Endothelial cell (in vitro differentiated cells): ENCODE measurements at places on chromosomes 1 and 21.

GRCh38 chr1:227541796-227542152 is 21.6 kb upstream of the ZNF678 start:
- peak; percentile 23 for DNase-seq
- peaks cover 2% of the 10 kb centered on the region for H3K27me3 ChIP-seq
- peaks cover 10% of the 10 kb centered on the region for H3K4me1 ChIP-seq
- H3K27ac ChIP-seq: no peak overlapping the region
- peaks cover 4% of the 10 kb centered on the region for H3K36me3 ChIP-seq

GRCh38 chr1:8203056-8203455 is 114.9 kb upstream of the SLC45A1 start:
- DNase-seq: no peak
- no peaks in the 10 kb centered on the region for H3K36me3 ChIP-seq
- peaks cover 17% of the 10 kb centered on the region for H3K4me1 ChIP-seq
- no peak overlapping the region for H3K4me3 ChIP-seq
- H3K27ac ChIP-seq: no peak overlapping the region

DNA sequence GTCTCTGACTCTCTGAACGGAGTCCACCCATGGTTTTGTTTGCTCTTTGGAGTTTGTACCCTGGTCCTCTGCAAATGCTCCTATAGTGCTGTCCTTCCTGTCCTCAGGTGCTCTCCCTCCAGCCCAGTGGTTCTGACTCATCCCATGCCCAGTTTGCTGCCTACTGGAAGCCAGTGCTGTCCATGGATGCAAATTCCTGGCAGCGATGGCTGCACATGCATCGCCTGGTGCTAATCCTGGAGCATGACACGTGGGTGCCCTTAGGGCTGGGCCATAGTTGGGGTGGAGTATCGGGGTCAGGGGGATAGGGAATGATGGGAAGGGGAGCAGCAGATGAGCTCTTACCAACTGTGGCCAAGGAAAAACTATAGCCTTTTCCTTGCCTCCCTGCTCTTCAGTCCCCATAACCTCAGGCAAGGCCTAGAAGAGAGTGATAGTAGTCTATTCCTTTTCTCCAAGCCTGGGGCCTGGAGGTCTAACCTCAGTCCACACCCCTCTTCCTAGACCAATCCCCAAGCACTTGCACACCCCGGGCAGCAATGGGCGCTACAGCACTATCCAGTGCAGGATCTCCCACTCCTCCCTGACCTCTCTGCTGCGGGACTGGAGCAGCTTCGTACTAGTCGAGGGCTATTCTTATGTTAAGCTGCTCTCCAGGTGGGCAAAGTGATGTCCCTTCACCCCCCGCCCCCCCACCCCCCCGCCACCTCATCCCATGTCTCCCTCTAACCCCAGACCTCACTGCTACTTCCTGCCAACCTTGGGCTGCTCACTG is 31.6 kb downstream of the HYI start:
- H3K27ac ChIP-seq: no peak overlapping the region
- H3K4me1 ChIP-seq: peaks cover 7% of the 10 kb centered on the region
- peaks cover 36% of the 10 kb centered on the region for H3K36me3 ChIP-seq
- H3K4me3 ChIP-seq: peak overlapping the region; percentile 37
- no peak for DNase-seq

DNA sequence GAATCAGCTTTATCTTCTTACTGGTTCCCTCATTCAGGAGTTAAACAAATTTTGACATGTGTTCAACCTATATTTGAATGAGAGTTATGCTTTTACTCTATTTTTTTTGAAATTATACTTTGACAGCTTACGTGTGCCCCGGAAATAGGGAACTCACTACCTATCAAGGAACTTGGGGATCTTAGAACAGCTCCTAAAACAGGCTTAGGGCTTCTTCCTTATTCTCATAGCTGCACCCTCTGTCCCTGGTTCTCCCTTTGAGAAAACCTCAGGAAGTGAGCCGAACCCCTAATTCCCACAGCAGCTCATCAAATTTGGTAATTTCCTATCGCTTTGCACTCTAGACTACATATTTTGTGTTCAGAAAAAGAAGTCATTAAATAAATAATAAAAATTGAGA is 81.2 kb upstream of the RUNX3 start:
- DNase-seq: no peak
- no peaks in the 10 kb centered on the region for H3K27me3 ChIP-seq
- no peaks in the 10 kb centered on the region for H3K4me1 ChIP-seq
- H3K36me3 ChIP-seq: no peaks in the 10 kb centered on the region

- H3K4me1 ChIP-seq: no peaks in the 10 kb centered on the region
- H3K27me3 ChIP-seq: peaks cover 4% of the 10 kb centered on the region
- DNase-seq: no peak
- no peak overlapping the region for H3K27ac ChIP-seq
- no peak overlapping the region for H3K4me3 ChIP-seq
Observed at GRCh38 chr21:35905963-35906345, 154.4 kb downstream of the SETD4 start.

GRCh38 chr1:187985145-187985896 is 1156.6 kb downstream of the PLA2G4A start:
- H3K4me3 ChIP-seq: no peak overlapping the region
- no peak overlapping the region for H3K27ac ChIP-seq
- no peak for DNase-seq
- no peaks in the 10 kb centered on the region for H3K27me3 ChIP-seq
- peaks cover 19% of the 10 kb centered on the region for H3K4me1 ChIP-seq
- H3K36me3 ChIP-seq: no peaks in the 10 kb centered on the region

DNA sequence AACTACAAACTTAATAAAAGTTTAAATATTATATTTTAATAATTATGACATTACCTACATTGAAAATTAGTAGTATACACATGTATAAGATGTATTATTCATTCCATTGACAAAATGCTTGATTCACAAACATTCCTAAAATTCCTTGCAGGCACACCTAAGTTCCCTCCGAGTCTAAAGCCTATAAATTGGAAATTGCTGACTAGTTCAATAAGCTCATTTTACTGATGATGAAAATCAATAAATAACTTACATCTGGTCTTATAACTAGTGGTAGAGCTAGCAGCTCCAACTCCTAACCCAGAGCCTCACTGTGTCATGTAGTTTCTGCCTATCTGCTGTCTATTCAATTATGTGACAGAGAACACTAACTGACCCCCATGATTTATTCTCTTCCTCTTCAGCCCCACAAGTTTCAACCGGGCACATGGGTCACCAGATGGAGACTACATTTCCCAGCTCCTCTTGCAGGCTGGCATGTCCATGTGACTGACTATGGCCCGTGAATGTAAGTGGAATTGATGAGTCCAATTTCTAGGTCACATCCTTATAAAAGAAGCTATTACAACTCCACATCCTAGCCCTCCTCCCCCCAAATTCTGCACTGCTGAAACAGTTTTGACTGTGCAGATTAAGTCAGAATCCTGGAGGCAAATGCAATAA is 29.6 kb upstream of the LRRC8D start:
- H3K27me3 ChIP-seq: no peaks in the 10 kb centered on the region
- H3K36me3 ChIP-seq: no peaks in the 10 kb centered on the region
- DNase-seq: no peak

GRCh38 chr1:89633248-89633799 is 404 bp downstream of the LRRC8C start:
- H3K27me3 ChIP-seq: peaks cover 5% of the 10 kb centered on the region
- peak; percentile 51 for DNase-seq
- H3K4me1 ChIP-seq: peaks cover 17% of the 10 kb centered on the region
- peaks cover 5% of the 10 kb centered on the region for H3K36me3 ChIP-seq
- H3K4me3 ChIP-seq: peak overlapping the region; percentile 94

GRCh38 chr1:8406960-8407359 is 89.0 kb downstream of the SLC45A1 start:
- no peak for DNase-seq
- H3K27me3 ChIP-seq: peaks cover 11% of the 10 kb centered on the region
- H3K36me3 ChIP-seq: peaks cover 33% of the 10 kb centered on the region
- H3K27ac ChIP-seq: peak overlapping the region; percentile 7

GRCh38 chr1:56655991-56656613 is 11.0 kb downstream of the PRKAA2 start:
- H3K4me3 ChIP-seq: no peak overlapping the region
- DNase-seq: no peak
- H3K27ac ChIP-seq: no peak overlapping the region
- no peaks in the 10 kb centered on the region for H3K4me1 ChIP-seq
- H3K27me3 ChIP-seq: no peaks in the 10 kb centered on the region

GRCh38 chr1:183051546-183051945 is 28.3 kb downstream of the LAMC1 start:
- no peaks in the 10 kb centered on the region for H3K36me3 ChIP-seq
- DNase-seq: no peak
- H3K4me3 ChIP-seq: no peak overlapping the region
- peaks cover 54% of the 10 kb centered on the region for H3K4me1 ChIP-seq
- H3K27ac ChIP-seq: no peak overlapping the region
- peaks cover 2% of the 10 kb centered on the region for H3K27me3 ChIP-seq

- peak overlapping the region; percentile 11 for H3K4me3 ChIP-seq
- no peaks in the 10 kb centered on the region for H3K36me3 ChIP-seq
Observed at GRCh38 chr1:33228935-33229487, 27.3 kb upstream of the ZNF362 start.

DNA sequence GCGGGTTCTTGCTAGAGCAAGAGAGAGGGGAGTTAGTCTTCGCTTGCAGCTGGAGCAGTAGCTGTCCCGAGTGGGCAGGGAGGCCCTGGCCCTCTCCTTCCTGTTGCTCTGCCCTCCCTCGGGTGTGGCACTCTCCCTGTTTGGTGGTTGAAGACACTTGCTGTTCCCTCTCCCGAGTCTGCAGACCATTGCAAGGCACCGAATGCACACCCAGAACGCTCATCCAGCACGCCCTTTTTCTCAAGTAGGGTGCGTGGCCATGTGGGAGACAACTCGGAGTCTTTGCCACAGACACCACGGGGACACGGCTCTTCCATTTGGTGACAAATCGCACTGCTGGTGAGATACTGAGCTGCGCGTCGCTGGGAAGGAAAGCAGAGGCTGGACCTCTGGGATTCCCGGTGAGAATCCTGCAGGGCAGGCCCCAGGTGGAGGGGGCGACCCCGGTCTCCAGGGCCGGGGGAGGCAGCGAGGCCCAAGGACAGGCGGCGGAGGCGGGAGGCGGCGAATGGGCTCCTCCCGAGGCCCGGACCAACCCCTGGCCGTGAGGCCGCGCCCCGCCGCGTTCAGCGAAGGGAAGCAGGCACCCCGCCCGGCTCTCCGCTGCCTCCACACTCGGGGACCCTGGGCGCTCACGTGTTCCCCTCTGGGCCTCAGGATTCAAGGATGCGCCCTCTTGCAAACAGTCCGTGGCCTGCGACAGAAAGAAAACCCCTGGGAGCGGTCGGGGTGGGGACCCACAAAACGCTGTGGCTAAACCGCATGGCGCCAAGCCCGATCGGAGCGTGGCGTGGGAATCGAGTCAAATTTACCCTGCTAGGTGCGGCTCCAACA is 10.4 kb upstream of the TMEM200B start:
- H3K4me1 ChIP-seq: peaks cover 7% of the 10 kb centered on the region
- DNase-seq: no peak
- H3K27ac ChIP-seq: no peak overlapping the region

- H3K4me3 ChIP-seq: no peak overlapping the region
- DNase-seq: no peak
- H3K36me3 ChIP-seq: no peaks in the 10 kb centered on the region
- no peaks in the 10 kb centered on the region for H3K27me3 ChIP-seq
Observed at GRCh38 chr1:215279682-215280081, 197.1 kb downstream of the KCNK2 start.

DNA sequence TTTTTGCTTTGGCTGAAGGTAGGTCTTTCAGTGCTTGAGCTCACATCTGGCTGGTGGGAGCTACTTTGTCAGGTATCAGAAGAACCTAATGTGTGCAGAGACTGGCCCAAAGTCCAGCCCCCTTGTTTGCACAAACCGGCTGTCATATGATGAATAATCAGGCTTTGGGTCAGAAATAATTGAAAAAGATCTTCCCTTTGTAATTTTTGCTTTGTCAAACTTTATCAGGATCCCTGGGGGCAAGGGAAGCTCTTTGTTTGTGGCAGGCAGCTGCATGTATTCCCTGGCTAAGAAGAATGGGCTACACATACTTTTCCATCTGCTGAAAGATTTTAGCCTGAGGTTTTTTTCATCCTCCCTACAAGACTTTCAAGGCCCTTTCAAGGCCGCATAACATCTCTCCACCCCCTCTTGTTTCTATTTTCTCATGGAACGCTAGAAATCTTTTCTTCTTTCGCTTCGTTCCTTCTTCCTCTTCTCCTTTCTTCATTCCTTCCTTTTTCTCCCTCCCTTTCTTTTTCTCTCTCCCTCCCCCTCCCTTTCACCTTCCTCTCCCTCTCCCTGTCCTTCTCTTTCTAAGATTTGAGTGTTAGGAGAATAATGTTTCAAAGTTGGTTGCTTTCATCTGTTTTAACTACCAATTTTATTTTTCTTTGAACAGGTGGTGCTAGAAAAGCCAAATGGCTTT is 25.5 kb downstream of the TUFT1 start:
- peaks cover 9% of the 10 kb centered on the region for H3K36me3 ChIP-seq
- DNase-seq: no peak
- H3K4me1 ChIP-seq: no peaks in the 10 kb centered on the region

GRCh38 chr1:165883056-165883455 is 55.6 kb downstream of the UCK2 start:
- no peak for DNase-seq
- peaks cover 1% of the 10 kb centered on the region for H3K27me3 ChIP-seq
- H3K27ac ChIP-seq: no peak overlapping the region
- peaks cover 5% of the 10 kb centered on the region for H3K36me3 ChIP-seq
- peaks cover 39% of the 10 kb centered on the region for H3K4me1 ChIP-seq

GRCh38 chr1:201036188-201036842 is 12.8 kb upstream of the KIF21B start:
- H3K4me3 ChIP-seq: no peak overlapping the region
- H3K27me3 ChIP-seq: peaks cover 4% of the 10 kb centered on the region
- H3K36me3 ChIP-seq: no peaks in the 10 kb centered on the region
- no peaks in the 10 kb centered on the region for H3K4me1 ChIP-seq

DNA sequence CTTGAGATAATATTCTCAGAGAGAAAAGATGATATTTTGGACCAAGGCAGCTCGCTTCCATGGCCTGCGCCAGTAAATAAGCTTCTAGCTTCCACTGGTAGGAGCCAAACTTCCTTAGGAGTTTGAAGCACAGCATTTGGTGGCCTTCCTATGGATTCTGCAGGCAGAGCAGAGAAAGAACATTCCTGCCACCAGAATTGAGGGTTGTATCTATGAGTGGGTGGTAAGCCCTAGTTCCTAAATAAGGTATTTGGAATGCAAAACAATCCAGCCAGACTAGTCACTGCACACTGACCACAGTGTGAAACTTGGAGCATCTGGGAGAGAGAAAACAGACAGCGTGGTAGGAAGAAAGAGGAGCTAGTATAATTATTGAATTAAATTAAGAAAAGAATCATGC is 54.1 kb upstream of the BCAR3 start:
- peaks cover 4% of the 10 kb centered on the region for H3K36me3 ChIP-seq
- peaks cover 8% of the 10 kb centered on the region for H3K27me3 ChIP-seq
- H3K27ac ChIP-seq: no peak overlapping the region
- peaks cover 5% of the 10 kb centered on the region for H3K4me1 ChIP-seq
- no peak overlapping the region for H3K4me3 ChIP-seq

DNA sequence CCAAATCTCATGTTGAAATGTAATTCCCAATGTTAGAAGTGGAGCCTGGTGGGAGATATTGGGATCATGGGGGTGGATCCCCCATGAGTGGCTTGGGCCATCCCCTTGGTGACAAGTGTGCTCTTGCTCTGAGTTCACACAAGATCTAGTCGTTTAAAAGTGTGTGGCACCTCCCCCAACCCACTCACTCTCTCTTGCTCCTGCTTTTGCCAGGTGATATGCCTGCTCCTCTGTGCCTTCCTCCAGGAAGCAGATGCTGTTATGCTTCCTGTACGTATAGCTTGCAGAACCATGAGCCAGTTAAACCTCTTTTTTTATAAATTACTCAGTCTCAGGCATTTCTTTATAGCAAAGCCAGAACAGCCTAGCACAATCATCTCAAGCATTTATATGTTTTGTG is 23.0 kb upstream of the HSPA13 start:
- H3K36me3 ChIP-seq: no peaks in the 10 kb centered on the region
- peaks cover 4% of the 10 kb centered on the region for H3K4me1 ChIP-seq
- H3K27ac ChIP-seq: no peak overlapping the region
- H3K27me3 ChIP-seq: no peaks in the 10 kb centered on the region
- no peak for DNase-seq
